ENCODE measurements at places on chromosomes 11 and 22. TPM values are rescaled to one million over a fixed set of nuclear protein-coding genes. Genes with fewer than 3 reads are reported as not detected.

DNA sequence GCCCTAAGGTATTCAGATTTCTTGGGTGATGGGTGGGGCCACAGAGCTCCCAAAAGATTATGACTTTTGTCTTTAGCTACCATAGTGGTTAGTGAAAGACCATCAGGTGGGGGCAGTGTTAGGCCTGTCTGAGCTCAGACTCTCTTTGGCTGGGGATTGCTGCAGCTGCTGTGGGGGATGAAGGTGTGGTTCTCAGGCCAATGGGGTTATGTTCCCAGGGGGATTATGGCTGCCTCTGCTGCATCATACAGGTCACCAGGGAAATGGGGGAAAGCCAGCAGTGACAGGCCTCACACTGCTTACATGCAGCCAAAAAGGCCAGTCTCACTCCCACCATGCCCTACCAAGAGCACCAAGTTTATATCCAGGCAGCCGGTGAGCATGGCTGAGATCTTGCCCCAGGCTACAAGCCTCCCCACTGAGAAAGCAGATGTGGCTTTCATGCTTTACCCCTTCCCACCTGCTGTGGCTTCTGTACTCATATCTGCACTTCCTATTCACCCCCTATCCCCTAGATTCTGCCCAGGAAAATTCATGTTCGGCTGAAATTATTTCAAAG is 24.8 kb downstream of the CNTF start:
- H3K36me3 ChIP-seq: no peaks in the 10 kb centered on the region
- peaks cover 9% of the 10 kb centered on the region for H3K4me1 ChIP-seq
- DNase-seq: no peak
- no peak overlapping the region for H3K4me3 ChIP-seq
- no peaks in the 10 kb centered on the region for H3K27me3 ChIP-seq

DNA sequence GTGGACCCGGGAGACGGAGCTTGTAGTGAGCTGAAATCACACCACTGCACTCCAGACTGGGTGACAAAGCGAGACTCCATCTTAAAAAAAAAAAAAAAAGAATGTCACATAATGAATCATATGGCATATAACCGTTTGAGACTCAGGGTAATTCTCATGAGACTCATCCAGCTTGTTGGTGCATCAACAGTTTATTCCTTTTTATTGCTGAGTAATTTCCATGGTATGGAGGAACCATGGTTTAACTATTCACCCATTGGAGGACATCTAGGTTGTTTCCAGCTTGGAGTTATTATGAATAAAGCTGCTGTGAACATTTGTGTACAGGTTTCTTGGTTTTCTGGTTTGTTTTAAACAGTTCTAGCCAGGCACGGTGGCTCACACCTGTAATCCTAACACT is 25.3 kb downstream of the PPARA start:
- no peaks in the 10 kb centered on the region for H3K27me3 ChIP-seq
- no peak overlapping the region for H3K27ac ChIP-seq
- peaks cover 7% of the 10 kb centered on the region for H3K4me1 ChIP-seq
- DNase-seq: no peak
- no peaks in the 10 kb centered on the region for H3K36me3 ChIP-seq

DNA sequence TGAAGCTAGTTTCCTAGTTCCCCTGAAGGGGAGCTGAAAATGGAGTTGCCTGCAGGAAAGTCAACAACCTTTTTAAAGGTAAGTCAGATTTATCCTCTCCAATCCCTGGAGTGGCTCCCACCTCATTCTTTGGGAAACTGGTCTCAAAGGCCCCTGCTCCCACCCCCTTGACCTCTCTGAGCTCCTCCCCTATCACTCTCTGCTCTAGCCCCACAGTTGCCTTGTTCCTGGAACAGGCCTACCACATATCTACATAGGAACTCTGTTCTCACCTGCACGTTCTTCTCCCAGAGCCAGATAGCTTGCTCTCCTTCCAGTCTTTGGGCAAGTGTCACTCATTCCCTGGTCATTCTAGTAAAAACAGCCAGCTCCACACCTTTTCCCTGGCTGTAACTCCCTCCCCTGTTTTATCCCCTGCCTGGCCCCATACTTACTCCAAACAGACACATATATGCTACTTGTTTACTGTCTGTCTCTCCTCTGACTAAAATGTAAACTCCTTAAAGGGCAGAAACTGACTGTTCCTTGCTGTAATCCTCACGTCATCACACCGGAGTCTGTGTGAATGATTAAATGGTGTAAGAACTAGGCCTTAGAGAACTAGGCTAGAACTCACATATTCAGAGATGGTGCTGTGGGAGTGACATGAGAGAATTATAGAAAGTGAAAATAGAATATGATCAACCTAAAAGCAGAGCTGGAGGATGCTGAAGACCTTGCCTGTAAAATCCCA is 53.3 kb downstream of the TCF20 start:
- no peaks in the 10 kb centered on the region for H3K4me1 ChIP-seq
- no peak for DNase-seq
- no peak overlapping the region for H3K27ac ChIP-seq
- H3K4me3 ChIP-seq: no peak overlapping the region

The HTR3A gene
- not detected for total RNA-seq

The RAB38 gene
- total RNA-seq: 1.5 TPM

DNA sequence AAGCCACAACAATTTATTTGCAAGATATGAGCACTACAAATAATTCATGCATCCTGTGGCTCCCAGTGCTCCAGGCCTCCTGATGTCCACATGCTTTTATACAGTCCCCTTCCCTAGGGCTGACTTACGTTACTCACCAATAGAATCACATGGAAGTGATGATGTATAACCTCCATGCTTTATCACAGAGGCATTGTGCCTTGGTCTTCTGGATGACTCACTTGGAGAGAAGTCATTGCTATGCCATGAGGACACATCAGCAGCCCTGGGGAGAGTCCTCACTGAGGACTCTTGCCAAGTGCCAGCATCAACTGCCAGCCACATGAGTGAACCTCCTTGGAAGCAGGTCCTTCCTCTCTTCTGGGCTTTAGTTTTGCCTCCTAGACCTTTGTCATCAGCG is 22.0 kb upstream of the IGSF9B start:
- no peaks in the 10 kb centered on the region for H3K36me3 ChIP-seq
- peaks cover 6% of the 10 kb centered on the region for H3K27me3 ChIP-seq
- no peak overlapping the region for H3K4me3 ChIP-seq
- DNase-seq: no peak
- no peak overlapping the region for H3K27ac ChIP-seq

GRCh38 chr22:31134688-31135087 is 5.6 kb downstream of the PLA2G3 start:
- no peak overlapping the region for H3K27ac ChIP-seq
- no peak for DNase-seq
- no peaks in the 10 kb centered on the region for H3K27me3 ChIP-seq

- H3K36me3 ChIP-seq: no peaks in the 10 kb centered on the region
- H3K27ac ChIP-seq: no peak overlapping the region
- peak; percentile 25 for DNase-seq
- H3K4me3 ChIP-seq: no peak overlapping the region
Measured at GRCh38 chr22:41780746-41781505, 19.6 kb upstream of the CCDC134 start.

GRCh38 chr22:33917744-33918406 is 2.4 kb downstream of the LARGE1 start:
- H3K27ac ChIP-seq: no peak overlapping the region
- no peaks in the 10 kb centered on the region for H3K4me1 ChIP-seq
- H3K4me3 ChIP-seq: no peak overlapping the region
- DNase-seq: no peak
- H3K36me3 ChIP-seq: no peaks in the 10 kb centered on the region
- H3K27me3 ChIP-seq: no peaks in the 10 kb centered on the region

GRCh38 chr11:128209138-128209435 is 378.3 kb downstream of the ETS1 start:
- H3K4me3 ChIP-seq: no peak overlapping the region
- H3K27ac ChIP-seq: no peak overlapping the region
- no peak for DNase-seq
- no peaks in the 10 kb centered on the region for H3K36me3 ChIP-seq
- no peaks in the 10 kb centered on the region for H3K27me3 ChIP-seq
- H3K4me1 ChIP-seq: no peaks in the 10 kb centered on the region

GRCh38 chr11:71489311-71490043 is 36.5 kb downstream of the NADSYN1 start:
- peaks cover 17% of the 10 kb centered on the region for H3K4me1 ChIP-seq
- no peak overlapping the region for H3K27ac ChIP-seq
- H3K36me3 ChIP-seq: peaks cover 43% of the 10 kb centered on the region
- H3K27me3 ChIP-seq: no peaks in the 10 kb centered on the region

The LSP1 gene
- 0.73 TPM for total RNA-seq

DNA sequence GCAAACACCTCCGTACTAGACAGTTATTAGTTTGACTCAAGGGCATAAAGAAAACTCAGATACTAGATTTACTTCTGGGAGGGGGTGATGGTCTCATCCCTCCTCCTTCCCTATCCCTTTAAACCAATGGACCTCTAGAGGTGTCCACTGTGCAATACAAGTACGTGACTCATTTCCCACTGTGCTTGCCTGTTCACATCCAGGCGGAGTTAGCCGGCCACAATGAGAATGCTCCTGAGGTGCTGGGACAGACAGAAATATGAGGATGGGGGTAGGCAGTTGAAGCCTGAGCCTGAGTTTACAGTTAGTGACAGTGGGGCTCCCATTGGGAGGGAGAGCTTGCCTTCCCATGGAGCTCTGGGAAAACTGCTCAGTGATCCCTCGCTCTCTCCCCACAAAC is 8.4 kb upstream of the PMM1 start:
- no peaks in the 10 kb centered on the region for H3K27me3 ChIP-seq
- H3K36me3 ChIP-seq: peaks cover 30% of the 10 kb centered on the region
- peak; percentile 55 for DNase-seq
- peaks cover 33% of the 10 kb centered on the region for H3K4me1 ChIP-seq
- H3K27ac ChIP-seq: peak overlapping the region; percentile 44

The NRXN2 gene
- total RNA-seq: 0.47 TPM
